GM12891 (cell line): ENCODE measurements at places on chromosomes 7 and 10.

DNA sequence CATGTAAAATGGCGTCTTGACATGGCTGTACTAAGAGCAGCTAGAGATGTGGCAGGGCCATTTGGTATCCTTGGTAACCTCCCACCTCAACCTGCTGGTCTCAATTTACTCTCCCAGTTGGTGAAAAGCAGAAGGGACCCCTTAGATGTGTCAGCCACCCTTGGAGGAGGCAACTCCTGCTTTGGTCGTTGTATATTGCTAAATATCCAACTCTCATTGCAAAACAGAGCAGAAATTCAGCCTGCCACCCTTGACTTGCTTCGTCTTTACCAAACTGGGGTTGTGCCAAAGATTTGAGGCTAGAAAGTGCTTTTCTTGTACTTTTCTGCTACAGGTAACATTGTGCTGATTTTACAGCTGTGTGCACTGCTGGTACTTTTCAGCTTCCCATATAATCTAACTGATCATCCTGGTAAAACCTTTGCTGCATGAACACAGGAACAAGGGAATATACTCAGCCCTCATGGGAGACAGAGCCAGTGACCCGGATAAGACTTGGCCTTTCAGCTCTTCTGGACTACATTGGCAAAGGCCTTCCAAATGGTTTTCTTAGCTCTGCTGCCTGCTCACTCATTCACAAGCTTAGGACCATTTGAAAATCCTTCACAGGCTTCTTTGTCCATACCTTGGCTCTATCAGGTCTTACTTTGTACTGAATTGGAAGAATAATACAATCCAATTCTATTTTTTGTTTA is 2.2 kb upstream of the VSTM4 start:
- no peak for DNase-seq

DNA sequence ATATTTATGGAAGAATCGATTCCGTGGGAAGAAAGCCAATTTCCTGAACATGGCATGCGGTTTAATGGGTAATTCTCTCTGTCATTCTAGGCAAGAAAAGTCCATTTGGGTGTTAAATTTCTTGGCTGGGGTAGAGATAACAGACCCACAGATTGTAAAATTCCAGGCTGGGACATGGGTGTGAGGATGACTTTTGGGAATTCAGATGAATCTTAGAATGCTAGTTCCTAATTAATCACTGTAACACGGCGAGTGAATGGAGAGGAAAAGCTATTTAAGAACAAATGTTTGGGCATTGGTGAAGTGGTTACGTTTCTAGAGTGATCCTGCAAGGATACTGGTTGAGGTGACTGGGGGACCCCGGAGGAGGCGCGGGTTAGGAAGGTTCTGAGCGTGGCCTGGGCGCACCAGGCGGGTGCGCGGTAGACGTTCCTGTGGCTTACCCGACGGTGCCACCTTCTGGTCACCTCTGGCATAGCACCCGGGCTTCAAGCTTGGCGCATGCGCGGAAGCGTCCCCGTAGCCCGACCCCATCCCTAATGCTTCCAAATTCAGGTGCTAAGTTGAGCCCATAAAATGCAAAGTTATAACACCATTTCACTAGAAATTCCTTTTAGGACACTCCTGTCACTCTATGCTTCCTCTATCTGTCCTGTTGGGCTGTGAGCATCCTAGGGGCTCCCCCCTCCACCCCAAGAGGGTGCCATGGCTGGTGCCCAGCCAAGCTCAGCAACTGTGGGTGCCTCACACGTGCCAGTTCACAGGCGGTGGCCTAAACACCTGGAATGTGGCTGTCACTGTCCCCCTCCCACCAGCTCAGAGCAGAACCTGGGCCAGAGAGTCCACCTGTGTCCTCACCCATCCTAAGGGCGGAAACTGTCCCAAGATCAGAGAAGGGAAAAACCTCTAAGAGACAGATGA is 104.4 kb downstream of the PTPRE start:
- peak; percentile 82 for DNase-seq

GRCh38 chr10:70695241-70696030 is 23.1 kb downstream of the ADAMTS14 start:
- no peak for DNase-seq

DNA sequence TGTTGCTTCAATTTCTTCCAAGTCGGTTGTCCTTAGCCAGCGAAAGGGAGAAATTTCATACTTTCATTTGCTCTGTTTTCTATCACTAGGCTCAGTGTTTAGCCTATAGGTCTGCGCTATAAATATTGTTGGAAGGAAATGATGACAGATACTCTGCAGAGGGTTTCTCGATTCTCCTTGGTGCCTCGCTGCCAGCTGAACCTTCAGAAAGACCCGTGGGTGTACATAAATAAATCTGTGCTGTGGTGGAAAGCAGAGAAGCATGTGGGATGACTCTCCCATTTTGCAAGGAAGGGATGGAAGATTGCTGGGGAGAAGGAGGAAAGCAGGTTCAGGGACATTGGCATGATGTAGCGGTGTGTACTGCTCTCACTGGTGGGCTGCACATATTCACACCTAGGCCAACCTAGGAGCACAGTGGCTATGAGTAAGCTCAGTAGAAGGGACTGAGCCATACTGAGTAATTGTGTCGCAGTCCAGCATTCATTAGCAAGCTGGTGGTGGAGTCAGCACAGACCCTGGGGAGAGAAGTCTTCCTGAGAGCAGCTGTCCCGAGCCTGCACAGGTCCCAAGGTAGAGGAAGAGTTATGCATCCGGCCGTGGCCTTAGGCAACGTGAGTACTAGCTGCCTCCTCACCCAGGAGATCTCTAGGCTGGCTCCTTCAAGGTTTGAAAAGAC is 50.5 kb downstream of the PNLIPRP3 start:
- DNase-seq, result no peak

GRCh38 chr10:103677486-103678177 is 177.7 kb downstream of the SH3PXD2A start:
- no peak for DNase-seq

- DNase-seq, result no peak
Observed at GRCh38 chr7:26140380-26140779, 11.6 kb upstream of the NFE2L3 start.

- DNase-seq, result no peak
Observed at GRCh38 chr7:24115661-24116060, 168.3 kb upstream of the NPY start.

DNA sequence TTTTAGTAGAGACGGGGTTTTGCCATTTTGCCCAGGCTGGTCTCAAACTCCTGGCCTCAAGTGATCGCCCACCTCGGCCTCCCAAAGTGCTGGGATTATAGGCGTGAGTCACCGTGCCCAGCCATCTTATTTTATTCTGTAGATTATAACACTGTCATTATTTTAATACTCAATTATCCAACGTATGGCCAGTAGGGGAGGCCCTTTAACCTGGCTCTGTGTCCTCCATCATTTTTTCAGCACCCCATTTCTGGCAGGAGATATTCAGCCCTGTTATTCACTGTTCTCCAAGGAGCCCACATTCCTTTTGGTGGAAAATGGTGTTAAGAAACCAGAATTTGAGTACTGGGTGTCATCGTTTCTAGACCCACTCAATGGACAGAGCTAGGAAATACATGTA is 31.5 kb downstream of the PDSS1 start:
- DNase-seq, result no peak

DNA sequence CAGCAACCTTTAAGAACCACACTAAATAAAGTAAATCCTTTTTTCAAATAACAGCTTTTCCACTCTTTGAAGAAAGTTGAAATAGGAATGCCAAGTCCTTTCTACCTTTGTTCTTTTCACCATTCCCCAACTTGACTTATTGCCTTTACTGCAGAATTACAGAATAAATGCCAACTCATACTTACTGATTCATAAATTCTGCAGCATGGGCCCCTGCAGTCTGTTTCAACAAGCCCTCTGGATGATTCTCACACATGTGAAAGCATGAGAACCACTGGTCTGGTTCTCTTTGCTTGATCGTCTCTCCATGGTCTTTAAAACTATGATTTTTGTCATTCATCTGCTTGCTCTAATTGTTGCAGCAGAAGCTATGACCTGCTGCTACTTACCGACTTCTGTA is 56.1 kb downstream of the HACD1 start:
- no peak for DNase-seq

- DNase-seq, result no peak
Observed at GRCh38 chr10:8073691-8074416, 19.4 kb downstream of the GATA3 start.

GRCh38 chr7:11831736-11832495 is at the start of gene THSD7A:
THSD7A (minus strand) TSS chr7:11832198; CDS start chr7:11831946, 252 bp downstream.
- DNase-seq, result peak; percentile 26

DNA sequence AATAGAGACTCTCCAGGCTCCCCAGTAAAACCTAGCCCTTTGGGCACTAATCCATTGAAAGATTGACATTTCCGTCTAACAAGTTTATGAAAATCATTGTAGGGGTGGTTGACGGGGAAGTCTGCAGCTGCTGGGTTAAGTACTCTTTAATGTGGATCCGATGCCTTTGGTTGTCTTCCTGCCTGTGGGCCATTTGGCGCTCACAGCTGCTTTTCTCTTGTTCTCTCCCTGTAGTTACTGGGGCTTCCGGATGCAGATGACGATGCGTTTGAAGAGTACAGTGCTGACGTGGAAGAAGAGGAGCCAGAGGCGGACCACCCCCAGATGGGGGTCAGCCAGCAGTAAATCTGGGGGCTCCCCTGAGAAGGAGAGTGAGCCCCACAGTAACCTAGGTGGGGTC is 22.4 kb downstream of the MTURN start:
- no peak for DNase-seq
